ENCODE measurements at places on chromosomes 12 and 14. TPM values are rescaled to one million over a fixed set of nuclear protein-coding genes. Genes with fewer than 3 reads are reported as not detected.

DNA sequence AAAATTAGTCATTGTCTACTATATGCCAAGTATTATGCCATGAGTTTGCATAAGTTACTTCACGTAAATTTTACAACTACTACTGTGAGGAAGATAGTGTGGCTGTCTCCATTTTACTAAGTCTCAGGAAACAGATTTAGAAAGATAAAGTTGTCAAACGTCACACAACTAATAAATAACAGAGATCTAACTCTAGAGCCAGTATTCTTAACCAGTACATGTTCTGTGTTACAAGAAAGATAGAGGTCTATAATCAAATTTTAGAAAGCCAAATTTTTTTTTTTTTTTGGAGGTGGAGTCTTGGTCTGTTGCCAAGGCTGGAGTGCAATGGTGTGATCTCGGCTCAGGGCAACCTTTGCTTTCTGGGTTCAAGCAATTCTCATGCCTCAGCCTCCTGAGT, 14.2 kb downstream of the CLEC4C start:
- no peak for DNase-seq

The MIP gene
- 0.79 TPM for total RNA-seq

DNA sequence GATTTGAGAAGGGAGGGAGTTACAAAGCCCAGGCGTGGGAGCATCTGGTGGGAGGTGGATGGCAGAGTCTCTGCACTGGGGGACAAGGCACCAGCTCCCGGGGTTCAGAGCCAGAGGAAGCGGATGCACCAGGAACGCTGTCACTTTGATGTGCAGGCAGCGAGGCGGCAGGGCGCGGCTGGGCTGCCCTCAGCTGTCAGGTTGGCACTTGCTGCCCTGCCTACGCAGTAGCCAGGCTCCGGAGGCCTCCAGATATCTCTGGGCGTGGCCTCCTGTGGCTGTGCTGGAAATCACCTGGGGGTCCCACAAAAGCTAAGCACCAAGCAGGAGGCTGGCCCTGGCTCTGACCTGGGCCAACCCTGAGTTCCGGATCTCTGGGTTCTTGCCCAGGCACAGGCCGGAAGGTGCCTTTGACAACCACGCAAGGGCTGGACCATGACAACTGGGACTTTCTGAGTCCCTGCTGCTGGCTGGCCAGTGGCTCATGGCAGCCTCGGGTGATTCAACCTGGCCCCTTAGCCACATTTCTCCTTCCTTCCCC, 62.1 kb upstream of the MAP1LC3B2 start:
- DNase-seq = peak; percentile 74

DNA sequence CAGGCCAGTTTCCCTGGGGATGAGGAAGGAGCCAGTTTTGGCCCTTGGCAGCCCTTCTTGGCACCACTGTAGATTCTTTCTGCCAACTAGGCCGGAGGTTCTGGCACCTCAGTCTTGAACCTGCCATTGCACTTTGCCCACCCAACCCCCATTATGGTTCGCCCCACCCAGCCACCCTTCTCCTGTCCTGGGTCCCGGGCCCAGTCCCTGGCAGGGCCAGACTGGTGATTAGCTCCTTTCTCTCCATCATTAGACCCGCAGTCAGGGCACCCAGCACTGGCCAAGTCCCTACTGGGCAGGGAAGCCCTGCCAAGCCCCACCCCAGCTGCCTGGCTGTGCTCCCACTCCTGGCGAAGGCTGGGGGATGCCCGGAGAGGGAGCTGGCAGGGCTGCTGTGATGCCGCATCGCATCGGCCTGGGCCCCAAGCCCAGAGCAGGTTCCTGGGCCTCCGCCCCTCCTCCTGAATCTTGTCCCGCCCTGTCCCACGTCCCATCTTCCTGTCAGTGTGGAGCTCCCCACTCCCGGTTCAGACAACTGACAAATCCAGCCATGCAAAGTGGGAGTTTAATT, 9.8 kb downstream of the FAM222A start:
- no peak for DNase-seq

The RDH16 gene
- 0.59 TPM for total RNA-seq

- DNase-seq = no peak
These were observed 23.2 kb upstream of the MAGOHB start for GRCh38 chr12:10636611-10637010.

- DNase-seq = no peak
These were observed 75.6 kb downstream of the PPM1H start for GRCh38 chr12:62859321-62859737.

DNA sequence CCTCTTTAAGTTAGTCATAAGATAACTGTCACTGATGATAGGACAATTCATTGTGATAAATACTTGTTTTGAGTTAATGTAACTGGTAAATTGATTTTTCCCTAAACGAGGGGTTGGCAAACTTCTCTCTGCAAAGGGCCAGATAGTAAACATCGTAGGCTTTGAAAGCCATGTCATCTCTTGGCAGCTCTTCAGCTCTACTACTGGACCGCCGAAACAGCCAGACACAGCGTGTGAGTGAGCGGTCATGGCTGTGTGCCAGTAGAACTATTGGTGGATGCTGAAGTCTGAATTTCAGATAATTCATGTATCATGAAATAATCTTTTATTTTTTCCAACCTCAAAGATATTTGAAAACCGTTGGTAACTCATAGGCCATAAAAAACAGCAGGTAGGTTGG, 9.9 kb downstream of the PIWIL1 start:
- DNase-seq = no peak

The TDRD9 gene
- total RNA-seq = not detected

The ADGRD1 gene
- 0.44 TPM for total RNA-seq

DNA sequence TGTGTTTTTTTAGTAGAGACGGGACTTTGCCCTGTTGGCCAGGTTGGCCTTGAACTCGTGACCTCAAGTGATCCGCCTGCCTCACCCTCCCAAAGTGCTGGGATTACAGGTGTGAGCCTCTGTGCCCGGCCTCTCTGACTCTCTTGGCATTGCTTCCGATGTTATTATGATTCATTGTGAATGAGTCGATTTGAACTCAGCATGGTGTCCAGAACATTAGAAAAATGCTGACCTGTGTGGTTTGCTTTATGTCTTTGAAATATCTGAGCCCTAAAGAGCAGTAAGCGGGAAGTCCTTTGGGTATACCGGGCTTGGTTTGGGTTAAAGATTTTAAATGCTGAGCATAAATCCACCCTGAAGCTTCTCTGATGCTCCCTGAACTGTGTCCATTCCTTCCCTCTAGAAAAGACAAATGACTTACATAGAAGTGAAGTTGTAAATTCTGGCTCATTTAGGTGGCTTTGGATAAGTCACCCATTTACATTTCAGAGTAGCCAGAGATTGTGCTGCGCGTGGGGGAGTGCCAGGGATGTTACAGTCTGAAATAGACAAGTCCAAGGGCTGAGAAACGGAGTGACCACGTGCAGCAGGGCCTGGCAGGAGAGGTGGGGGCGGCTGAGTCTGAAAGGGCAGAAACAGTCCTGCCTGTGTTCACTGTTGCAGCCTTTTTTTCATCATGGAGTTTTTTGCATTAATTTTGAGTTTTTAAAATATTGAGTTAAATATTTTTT, 39.6 kb downstream of the SLC15A4 start:
- DNase-seq = no peak

DNA sequence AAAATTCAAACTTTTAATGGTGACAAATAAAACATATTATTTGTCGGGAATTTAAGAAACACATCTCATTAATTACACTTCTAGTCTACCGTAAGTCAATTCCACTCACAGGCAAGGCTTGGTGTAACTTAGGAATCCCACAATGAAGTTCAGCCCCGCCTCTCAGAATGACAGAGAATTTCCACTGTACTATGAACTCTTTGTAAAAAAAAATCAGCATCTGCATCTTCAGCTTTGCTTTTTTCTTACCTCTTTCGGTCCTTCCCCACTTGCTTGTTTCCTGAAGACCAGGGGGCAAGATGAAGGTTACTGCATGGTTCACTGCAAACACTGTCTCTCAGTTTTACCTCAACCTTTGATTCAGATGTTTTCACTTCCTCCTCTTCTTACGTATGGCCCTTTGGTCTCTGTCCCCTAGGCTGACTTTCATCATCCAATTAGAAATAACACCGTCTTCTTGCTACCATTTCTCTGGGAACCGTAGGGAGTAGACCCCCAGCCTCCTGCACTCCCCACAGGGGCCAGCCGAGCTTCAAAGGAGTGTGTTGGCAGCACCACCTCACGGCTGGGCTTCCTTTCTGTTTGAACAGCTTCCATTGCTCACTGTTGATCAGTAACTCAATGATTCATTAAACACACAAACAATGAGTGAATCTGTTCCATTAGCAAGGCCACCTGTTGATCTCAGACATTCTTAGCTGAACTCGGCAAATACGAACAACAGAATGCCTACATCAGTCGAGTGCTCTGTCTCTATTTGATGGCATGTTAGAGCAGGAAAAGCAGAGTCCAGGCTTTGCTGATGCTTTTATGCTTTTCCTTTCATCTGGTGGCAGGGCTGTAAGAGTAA, 343.0 kb downstream of the BMP4 start:
- DNase-seq = peak; percentile 86

Measured in HCT116 (cell line).